ENCODE measurements at places on chromosomes 4 and X.

DNA sequence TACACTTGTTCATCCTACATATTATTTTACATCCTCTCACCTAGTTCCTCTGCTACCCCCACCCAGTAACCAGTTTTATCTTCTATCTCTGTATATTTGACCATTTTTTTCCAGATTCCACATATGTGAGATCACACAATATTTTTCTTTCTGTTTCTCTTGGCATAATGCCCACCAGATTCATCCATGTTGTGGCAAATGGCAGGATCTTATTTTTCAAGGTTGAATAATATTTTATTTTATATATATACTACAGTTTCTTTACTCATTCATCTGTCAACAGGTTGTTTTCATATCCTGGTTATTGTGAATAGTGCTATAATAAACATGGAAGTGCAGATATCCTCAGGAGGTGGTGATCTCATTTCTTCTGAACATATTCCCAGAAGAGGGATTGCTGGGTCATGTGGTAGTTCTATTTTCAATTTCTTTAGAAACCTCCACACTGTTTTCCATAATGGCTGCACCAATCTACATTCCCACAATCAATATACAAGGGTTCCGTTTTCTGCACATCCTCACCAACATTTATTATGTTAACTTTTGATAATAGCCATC, 48.2 kb downstream of the THAP9 start:
- no peak for DNase-seq

- peak; percentile 3 for DNase-seq
Observed at GRCh38 chr4:70544279-70544868, 26.0 kb downstream of the AMTN start.

- no peak for DNase-seq
Observed at GRCh38 chr4:6773106-6773505, 9.4 kb upstream of the KIAA0232 start.

DNA sequence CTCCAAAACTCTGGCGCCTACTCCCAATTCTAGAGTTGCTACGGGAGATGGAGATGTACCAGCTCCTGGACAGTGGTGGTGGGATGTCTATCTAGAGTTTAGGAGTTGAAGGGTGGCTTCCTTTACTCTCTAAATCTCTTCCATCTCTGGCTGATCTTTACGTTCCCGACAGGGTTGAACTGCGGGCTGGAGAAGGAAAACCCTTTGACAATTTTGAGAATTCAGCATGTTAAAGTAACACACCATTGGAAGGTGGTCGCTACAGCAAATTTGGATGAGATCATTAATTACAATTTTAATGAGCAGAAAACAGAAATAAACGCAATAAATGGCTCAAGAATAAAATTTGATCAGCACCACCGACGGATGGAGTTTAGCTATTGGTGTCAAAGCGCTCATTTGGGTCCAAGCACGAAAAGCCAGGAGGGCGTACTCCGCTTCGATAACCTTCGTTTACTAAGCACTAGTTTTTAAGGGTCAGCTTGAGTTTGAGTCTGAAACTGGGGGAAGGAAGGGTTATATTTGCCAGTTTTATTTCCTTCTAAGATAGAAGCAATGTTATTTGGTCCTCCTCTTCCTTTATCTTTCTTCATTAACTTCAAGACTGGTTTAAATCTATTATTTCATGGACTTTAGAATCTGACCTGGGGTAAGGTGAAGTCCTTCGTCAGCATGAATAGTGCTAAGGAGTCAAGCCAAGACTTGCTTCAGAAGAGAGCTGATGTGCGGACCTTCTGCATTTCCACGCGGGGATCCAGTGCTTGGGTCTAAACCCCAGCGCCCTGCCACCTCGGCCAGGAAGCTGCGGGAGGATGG, 1.5 kb upstream of the NKX6-1 start:
- DNase-seq = no peak

DNA sequence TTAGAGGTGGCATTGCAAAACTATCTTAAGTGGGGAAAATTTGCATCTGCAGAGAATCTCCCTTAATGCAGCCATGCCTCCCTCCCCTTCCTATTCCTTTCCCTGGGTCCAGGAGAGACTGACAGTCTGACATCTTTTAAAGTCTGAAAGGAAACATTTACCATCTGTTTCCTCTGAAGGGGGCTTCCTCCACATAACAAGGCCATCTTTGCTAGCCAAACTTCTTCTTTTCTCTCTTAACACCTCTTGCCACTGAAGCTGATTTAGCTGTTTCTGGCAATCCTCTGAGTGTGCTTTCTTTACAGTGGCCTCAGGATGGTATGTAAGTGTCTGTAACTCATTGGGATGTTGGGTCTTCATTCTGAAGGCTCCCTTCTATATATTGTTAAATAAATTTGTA, 34.6 kb upstream of the AADAT start:
- no peak for DNase-seq

GRCh38 chr4:155666344-155667221, at the start of gene GUCY1A1:
GUCY1A1 (plus strand) TSS chr4:155666848; CDS start chr4:155696868, 30,020 bp downstream.
- DNase-seq = no peak

DNA sequence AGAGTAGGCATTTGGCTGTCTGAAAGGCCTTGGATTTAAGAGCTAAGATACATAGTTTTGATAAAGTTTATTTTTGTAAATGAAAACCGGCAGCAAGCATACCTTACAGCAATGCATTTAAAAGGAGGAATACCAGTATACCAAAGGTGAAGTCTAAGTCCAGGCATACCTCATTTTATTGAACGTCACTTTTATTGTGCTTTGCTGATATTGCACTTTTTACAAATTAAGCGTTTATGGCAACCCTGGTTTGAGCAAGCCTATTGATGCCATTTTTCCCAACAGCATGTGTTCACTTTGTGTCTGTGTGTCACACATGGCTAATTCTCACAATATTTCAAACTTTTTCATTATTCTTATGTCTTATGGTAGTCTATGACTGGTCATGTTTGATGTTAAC, 8.4 kb upstream of the SLC6A14 start:
- DNase-seq = no peak

DNA sequence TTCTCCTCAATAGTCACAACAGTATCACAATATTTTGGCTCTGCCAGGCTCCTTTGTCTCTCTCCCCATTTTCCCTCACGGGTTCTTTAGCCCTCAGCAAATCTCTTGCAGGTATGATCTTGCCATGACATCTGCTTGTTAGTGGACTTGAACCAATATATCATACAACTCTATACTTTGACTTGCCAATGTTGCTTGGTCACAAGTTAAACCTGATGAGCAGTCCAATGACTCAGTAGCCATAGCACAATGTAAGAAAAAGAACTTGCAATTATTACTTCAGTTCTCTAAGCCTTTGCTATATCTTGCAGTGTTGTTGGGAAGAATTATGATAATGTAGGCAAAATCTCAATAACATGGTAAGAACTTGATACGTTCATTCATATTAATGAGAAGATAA, 174.6 kb upstream of the NRK start:
- DNase-seq = no peak

DNA sequence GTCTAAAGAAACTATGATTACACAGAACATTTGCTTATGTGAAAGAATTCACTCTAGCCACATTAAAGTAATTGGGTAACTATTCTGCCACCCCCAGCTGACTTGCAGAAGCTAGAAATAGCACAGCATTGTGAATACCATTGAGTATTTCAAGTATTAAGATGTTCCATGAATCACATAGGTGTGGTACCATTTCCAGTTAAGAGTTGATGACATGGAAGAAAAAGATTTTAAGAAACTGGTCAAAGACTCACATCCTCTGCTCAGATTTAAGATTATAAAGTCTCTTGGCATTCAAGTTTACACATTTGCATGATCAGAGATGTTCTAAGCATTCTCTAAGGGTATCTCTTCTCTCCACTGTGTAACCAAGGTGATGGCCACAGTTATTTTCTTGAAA, 287.5 kb downstream of the CAMK2D start:
- no peak for DNase-seq

- no peak for DNase-seq
Observed at GRCh38 chr4:178554352-178554751, 1112.1 kb upstream of the AGA start.

- no peak for DNase-seq
Observed at GRCh38 chr4:81522711-81523110, 51.0 kb upstream of the RASGEF1B start.

DNA sequence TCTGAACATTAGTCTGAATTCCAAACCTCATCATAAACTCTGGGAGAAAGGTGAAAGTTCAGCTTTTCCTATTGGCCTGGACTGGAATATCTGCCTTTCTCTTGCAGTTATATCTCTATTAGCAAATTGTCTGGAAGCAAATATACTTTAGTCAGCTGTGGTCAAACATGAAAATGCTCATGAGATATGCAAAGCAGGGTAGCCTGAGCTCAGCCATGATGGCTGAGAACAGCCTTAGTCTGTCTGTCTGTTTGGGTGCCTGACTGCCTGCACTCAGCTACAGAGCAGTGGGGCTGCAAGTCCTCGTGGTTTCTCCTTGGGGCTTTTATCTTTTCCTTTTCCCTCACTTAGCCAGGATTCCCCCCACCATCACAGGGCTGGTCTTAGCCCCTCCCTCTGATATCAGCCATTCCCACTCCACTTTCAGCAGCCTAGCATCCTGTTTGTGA, 19.5 kb upstream of the PGRMC2 start:
- DNase-seq = no peak

DNA sequence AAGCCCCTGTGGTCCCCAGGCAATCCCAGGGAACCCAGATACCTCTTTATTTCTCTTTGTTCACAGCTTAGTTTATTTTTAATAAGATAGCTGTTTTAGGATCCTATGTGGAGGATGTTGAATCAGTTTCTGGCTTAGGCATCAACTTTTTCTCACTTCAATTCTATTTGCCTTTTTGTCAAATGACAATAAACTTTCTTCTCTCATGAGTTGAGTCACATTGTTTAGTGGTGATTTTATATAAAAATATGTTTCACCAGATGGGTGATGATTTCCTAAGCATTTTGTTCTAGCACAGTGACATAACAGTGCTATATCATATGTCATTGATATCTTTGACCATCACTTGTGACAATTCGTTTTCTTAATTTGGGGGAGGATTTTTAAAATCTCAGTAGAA, 198.1 kb upstream of the PUDP start:
- no peak for DNase-seq

- no peak for DNase-seq
Observed at GRCh38 chr4:161929956-161930355, 233.8 kb downstream of the FSTL5 start.

GRCh38 chr4:87843936-87844335, 11.2 kb downstream of the MEPE start:
- DNase-seq = no peak

GRCh38 chrX:141439651-141440050, 144.9 kb downstream of the SPANXA1 start:
- no peak for DNase-seq

- DNase-seq = no peak
Observed at GRCh38 chr4:184861047-184861446, 35.3 kb upstream of the ACSL1 start.

- no peak for DNase-seq
Observed at GRCh38 chrX:48814722-48815121, 11.6 kb upstream of the ERAS start.

- no peak for DNase-seq
Observed at GRCh38 chr4:89316931-89317366, 9.3 kb upstream of the GPRIN3 start.

- DNase-seq = peak; percentile 26
Observed at GRCh38 chr4:113584407-113585150, 177.0 kb downstream of the CAMK2D start.

DNA sequence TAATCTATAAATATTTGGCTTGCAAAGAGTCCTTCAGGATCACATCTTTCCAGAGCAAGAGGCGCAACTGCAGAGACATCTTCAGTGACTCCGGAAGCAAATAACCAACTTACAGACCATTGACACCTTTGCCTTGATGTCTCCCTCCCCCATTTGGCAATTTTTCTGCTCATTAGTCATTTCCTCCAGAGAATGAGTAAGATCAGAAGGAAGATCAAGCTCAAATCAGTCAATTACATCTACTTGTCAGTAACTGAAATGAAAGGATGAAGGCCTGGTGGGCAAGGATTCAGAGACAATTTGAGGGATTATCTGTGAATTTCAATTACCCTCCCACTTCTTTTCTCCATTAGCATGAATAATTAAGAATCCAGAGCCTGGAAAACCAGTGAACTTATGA, 665.6 kb upstream of the CPEB2 start:
- no peak for DNase-seq

- DNase-seq = peak; percentile 8
Observed at GRCh38 chr4:177485528-177485927, 43.3 kb upstream of the AGA start.

GRCh38 chr4:81845761-81846160, 374.1 kb upstream of the RASGEF1B start:
- no peak for DNase-seq

- DNase-seq = no peak
Observed at GRCh38 chrX:1239681-1240142, 27.3 kb upstream of the CRLF2 start.

DNA sequence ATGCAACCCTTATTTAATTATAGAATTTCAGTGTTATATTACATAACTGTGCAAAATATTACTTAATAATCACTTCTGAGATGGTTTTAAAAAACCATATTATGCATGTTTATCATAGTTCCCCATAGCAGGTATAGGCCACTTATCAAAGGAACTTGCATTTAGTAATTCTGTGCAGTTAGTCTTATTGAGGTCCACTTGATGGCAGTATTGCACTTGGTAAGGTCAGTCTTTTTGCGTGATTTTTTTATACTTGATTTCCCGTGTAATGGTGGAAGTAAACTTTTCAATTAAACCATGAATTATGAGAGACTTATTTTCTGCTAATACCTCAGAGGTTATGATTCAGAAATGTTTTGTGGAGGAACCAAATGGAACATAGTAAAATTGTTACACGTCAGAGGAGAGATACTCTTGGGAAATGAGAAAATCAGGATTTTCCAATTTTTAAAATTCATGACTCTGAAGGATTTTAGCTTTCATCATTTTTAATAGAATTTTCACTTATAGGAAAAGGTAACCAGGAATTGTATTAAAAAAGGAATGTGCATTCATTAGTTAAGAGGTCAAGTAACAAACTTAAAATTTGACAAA, 230.0 kb downstream of the CCSER1 start:
- peak; percentile 55 for DNase-seq

DNA sequence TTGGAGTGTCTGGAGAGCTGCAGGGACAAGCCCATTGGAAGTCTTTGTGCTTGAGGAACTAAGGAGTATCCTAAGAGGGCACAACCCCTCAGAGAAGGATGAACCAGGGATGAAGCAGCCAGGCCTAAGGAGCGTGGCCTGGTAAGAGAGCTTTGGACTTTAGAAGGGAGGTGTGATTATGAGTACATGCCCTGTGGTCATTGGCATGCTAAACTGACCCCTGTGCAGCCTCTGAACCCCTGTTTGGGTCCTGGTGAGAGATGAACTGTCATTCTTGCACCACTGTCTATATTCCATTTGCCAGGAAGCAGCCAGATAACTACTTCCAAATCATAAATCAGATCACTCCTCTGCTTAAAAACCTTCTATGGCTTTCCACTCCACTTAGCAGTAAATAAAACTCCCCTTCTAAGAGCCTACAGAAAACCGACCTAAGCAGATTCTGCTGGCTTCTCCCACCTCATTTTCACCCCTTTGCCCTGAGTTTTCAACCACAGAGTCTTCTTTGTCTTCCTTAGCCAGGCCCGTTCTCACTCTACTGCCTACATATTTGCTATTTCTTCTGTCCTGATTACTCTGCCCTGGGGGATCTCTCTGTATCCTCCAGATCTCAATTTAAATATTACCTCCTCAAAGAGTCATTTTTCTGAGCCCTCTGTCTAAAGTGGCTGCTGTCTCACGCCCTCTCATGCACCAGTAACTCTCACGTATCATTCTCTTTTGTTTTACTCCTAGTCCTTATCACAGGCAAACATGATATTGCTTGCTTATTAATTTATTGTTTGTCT, 56.7 kb downstream of the MID1IP1 start:
- no peak for DNase-seq
